ENCODE measurements at places on chromosomes 5 and 9. TPM values are rescaled to one million over a fixed set of nuclear protein-coding genes. Genes with fewer than 3 reads are reported as not detected.

Gene GRIN1
- total RNA-seq, result not detected

DNA sequence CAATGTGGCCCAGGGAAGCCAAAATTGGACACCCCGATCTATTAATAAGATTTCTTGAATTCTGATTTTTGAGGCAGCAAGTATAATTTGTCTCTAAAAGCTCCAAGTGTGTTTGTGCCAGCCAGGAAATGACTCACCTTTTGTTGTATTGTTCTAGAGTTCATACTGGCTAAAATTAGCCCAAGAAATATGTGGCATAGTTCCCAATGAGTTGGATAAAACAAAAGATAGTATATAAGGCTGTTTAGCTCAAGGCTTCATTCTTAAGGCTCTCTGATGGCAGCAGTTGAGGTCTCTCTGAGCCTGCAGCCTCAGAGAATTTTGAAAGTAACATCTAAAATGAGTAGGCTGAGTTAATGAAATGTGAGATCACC is 21.6 kb downstream of the HMGXB3 start:
- no peak for DNase-seq

Gene RLN2
- not detected for total RNA-seq

Gene AIF1L
- total RNA-seq, result 21.9 TPM

DNA sequence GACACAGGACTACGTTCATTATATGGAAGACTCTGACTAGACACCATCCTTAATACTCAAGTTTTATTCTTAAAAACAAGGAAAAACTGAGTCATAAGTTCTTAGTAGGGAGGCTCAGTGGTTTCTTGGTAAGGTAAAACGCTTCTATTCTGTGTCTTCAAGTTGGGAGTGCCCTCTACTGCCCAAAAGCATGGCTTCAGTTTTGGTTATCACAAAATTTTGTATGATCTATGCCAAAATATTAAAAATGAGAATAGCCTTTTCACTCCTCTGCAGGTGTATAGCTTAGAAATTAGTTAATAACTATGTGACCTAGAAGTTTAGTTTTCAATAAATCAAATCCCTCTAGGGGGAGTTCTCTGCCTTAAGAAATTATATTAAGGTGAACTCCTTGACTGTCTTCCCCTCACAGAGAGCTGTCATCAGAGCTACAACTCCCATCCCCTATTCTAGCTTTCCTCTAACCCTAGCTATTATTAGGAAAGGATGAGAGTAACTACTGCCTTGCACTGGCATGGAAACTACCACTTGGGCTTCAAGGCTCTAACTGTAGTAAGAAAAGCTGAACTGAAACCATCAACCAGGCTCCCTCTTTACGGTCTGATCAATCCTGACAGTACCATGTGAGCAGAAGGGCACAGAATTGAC is 189.7 kb downstream of the GNAQ start:
- no peak for DNase-seq

Gene PCDHGA3
- total RNA-seq, result 5.3 TPM

Gene PCDHB8
- 1.7 TPM for total RNA-seq

Measured in thoracic aorta (tissue), 2 donors.